ENCODE measurements at places on chromosomes 4 and X.

GRCh38 chrX:10356979-10357378, 200.2 kb downstream of the CLCN4 start:
- DNase-seq = no peak

DNA sequence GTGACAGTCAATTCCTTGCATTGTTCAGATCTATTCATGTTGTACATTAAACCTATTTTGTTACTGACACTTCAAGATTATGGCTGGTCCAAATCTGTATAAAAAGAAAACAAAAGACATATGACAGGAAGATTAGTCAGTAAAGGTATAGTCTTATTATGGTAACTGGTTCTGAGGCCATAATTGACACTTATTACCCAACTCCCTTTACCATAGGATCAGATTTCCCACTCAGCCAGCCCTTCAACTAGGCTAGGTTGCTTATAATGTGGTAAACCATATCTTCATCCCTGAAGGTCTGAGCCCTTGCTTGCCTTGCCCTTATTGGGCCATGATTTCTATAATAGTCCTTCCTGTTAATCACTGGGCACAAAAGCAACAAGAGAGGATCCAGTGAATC, 289.6 kb downstream of the CXXC4 start:
- no peak for DNase-seq

- no peak for DNase-seq
These were observed 92.1 kb upstream of the ANKRD50 start for GRCh38 chr4:124804584-124804983.

- no peak for DNase-seq
These were observed 89.0 kb upstream of the SFRP2 start for GRCh38 chr4:153877898-153878297.

GRCh38 chr4:80434238-80434637, 98.7 kb downstream of the CFAP299 start:
- DNase-seq = no peak
